Endodermal cell (in vitro differentiated cells): ENCODE measurements at places on chromosomes 13 and 19.

- no peaks in the 10 kb centered on the region for H3K36me3 ChIP-seq
- no peaks in the 10 kb centered on the region for H3K27me3 ChIP-seq
- H3K4me1 ChIP-seq = peaks cover 4% of the 10 kb centered on the region
- peak; percentile 33 for DNase-seq
Measured at GRCh38 chr13:45292176-45292575, 48.8 kb downstream of the TPT1 start.

DNA sequence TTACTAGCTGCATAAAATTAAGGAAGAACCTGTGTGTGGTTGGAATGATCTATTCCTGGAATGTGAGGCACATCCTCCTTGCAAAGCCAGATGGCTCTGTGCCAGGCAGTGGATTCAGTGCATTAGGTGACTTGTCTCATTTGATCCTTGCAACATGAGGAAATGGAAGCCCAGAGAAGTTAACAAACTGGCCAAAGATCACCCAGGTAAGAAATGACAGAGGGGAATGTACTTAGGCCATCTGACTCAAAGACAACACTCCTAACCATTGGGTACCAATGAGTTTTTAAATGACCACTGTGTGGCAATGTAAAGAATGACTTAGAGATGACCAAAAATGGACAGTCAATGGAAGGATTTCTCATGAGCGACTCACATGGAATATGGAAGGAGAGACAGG is 114.2 kb upstream of the RXFP2 start:
- no peak overlapping the region for H3K27ac ChIP-seq
- H3K27me3 ChIP-seq = no peaks in the 10 kb centered on the region
- H3K4me1 ChIP-seq = no peaks in the 10 kb centered on the region
- peaks cover 5% of the 10 kb centered on the region for H3K36me3 ChIP-seq

GRCh38 chr13:40502236-40502635 is 164.2 kb downstream of the FOXO1 start:
- H3K27me3 ChIP-seq = no peaks in the 10 kb centered on the region
- H3K27ac ChIP-seq = no peak overlapping the region
- H3K4me3 ChIP-seq = no peak overlapping the region
- no peak for DNase-seq

GRCh38 chr19:28509079-28509895 is 703.7 kb downstream of the UQCRFS1 start:
- no peak for DNase-seq
- no peak overlapping the region for H3K27ac ChIP-seq
- no peaks in the 10 kb centered on the region for H3K27me3 ChIP-seq
- H3K36me3 ChIP-seq = no peaks in the 10 kb centered on the region

- no peaks in the 10 kb centered on the region for H3K4me1 ChIP-seq
- H3K4me3 ChIP-seq = no peak overlapping the region
- H3K27ac ChIP-seq = no peak overlapping the region
- no peaks in the 10 kb centered on the region for H3K27me3 ChIP-seq
Measured at GRCh38 chr13:112770504-112770903, 80.7 kb downstream of the ATP11A start.

DNA sequence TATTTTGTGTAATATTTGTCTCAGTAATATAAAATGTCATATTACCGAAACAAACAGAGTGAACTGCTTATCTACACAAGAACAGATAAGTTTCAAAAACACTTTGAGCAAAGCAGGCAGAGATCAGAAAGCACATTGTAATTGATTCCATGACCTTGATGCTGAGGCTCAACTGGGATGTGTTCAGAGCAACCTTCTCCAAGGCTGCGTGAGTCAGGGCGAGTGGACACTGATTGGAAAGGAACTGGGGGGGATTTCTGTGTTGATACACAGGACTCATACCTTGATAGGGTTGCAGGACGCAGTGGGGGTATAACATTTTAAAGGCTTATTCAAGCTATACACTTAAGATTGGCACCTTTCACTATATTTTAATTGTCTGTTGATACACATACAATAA is 1136.3 kb downstream of the UQCRFS1 start:
- H3K36me3 ChIP-seq = no peaks in the 10 kb centered on the region
- DNase-seq = no peak
- no peak overlapping the region for H3K27ac ChIP-seq
- no peaks in the 10 kb centered on the region for H3K4me1 ChIP-seq

DNA sequence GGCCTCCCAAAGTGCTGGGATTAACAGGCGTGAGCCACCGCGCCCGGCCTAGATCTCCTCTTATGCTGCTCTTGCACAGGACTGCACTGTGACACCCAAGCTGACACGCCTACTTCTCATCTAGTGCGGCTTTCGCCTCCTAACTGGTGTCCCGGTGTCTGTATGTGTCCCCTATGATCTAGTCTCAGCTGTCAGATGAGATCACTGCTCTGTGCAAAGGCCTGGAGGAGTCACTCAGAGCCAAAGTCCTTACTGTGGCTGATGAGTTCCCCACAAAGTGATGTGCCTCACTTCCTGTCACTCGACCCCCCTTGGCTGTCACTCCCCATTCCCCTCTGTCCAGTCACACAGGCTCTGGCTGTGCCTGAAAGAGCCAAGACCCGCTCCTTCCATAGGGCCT is 2.5 kb downstream of the ZNF556 start:
- H3K27me3 ChIP-seq = no peaks in the 10 kb centered on the region
- no peak overlapping the region for H3K4me3 ChIP-seq
- H3K36me3 ChIP-seq = no peaks in the 10 kb centered on the region

DNA sequence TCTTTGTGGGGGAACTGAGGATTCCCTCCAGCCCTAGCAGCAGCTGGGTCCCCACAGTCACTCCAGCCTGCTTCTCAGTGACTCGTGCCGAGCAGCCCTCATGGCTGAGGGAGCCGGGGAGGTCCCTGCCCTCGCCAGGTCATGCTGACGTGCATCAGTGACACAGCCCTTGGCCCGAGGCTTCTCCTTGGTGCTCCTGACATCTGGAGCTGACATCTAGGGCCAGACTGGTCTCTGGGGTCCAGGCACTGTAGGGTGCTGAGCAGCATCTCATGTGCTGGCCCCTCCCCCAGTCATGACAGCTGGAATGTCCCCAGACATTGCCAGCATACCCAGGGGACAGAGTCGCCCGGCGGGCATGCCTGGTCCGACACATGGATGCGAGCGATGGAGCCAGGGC is 14.4 kb downstream of the COMP start:
- H3K27me3 ChIP-seq = peaks cover 86% of the 10 kb centered on the region
- no peaks in the 10 kb centered on the region for H3K4me1 ChIP-seq
- H3K4me3 ChIP-seq = no peak overlapping the region
- H3K36me3 ChIP-seq = no peaks in the 10 kb centered on the region
- H3K27ac ChIP-seq = no peak overlapping the region

DNA sequence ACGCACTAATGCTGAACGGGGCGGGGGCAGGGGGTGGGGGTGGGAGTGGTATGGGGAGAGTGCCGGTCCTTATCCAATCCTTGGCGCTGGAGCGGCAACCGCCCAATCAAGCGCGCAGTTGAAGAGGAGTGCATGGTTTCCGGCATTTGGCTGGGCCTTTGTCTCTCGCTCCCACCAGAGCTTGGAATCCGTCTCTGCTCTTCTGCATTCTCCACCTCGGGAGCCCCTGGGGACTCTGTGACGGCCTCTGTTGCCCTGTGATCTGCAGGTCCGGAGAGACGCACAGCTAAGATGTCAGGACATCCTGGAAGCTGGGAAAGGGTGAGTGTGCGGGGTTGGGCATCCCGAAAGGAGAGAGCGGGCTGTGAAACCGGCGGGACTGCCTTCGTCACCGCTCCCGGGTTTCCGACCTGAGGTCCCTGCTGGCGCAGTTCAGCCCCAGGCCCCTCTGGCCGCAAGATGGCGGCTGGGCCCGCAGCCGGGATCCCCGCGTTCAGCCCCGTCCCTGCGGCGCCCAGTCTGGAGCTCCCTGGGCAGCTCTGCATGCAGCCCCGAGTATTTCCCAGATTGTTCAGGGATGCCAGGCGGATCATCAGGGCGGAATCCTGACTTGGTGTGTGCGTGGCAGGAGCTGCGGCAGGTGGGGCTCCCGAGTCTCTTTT is 53.6 kb upstream of the ZNF254 start:
- no peaks in the 10 kb centered on the region for H3K27me3 ChIP-seq
- no peaks in the 10 kb centered on the region for H3K4me1 ChIP-seq
- peak; percentile 97 for DNase-seq
- peak overlapping the region; percentile 99 for H3K27ac ChIP-seq

DNA sequence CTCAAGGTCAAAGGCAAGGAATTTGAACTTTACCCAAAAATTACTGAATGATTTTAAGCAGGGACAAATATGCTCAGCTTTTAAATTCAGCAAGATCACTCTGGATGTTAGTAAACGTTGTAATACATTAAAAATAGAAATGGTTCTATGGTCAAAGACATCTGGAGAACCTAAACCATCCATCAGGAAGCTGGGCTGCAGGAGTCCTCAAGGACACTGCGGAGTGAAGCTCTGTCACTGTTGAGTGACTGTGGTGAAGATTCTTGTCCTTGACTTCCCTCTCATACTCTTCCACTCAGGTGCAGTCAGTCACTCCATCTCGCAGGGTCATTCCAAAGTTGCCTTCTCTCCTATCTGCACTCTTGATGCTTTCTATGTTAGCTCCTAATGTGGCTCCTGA is 450.7 kb downstream of the FOXO1 start:
- H3K36me3 ChIP-seq = no peaks in the 10 kb centered on the region
- H3K4me1 ChIP-seq = no peaks in the 10 kb centered on the region
- no peak overlapping the region for H3K4me3 ChIP-seq
- H3K27ac ChIP-seq = no peak overlapping the region
